ENCODE measurements at places on chromosomes 5 and 9.
A peak's percentile ranks its signal among the peaks of the same experiment; 100 is the strongest.

DNA sequence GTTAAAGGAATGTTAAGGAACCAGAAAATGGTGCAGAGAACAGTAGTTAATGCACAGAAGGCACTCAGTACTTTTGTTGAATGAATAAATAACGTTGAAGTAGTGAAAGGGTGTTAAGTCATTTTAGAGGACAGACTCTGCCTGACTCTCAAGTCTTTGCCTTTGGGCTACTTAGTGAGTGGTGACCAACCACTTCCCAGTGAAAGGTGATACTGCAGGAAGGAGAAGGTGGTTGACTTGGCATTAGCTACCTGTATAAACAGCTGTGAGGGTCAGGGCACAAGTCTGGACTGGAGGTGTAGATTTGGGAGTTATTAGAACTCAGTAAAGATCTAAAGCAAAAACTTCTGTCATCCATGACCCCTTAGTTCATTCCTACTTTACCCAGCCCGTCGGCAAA lies 4.9 kb upstream of the SHB start:
- no peak for DNase-seq

DNA sequence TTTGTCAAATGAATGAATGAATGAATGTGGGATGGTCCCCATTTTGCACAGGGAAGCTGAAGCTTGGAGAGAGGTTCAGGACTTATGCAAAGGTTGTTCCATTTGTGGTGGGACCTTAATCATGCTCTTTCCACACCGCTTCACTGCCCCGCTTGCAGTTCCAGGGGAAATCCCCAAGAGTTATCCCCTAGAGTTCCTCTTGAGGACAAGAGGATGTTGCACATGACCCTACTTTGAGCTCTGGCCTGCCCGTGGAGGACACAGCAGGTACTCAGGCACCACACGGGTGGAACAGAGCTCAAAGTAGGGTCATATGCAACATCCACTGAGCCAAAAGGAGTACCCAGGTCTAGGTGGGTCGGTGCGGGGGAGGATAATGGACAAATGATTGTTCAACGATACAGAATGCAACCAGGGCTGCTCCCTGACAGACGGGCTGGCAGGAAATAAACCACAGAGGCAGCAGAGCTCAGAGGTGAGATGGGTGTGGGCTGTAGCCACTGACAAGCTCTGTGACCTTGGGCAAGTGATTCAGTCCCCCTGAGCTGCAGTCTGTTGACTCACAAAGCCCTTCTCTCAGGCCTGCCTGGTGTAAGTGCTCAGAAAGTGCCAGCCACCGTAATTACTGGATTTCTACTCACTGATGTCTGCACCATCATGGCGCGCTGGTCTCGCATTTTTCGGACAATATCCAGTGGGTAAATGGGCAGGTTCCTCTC lies 60.3 kb upstream of the EPB41L4B start:
- DNase-seq: no peak

DNA sequence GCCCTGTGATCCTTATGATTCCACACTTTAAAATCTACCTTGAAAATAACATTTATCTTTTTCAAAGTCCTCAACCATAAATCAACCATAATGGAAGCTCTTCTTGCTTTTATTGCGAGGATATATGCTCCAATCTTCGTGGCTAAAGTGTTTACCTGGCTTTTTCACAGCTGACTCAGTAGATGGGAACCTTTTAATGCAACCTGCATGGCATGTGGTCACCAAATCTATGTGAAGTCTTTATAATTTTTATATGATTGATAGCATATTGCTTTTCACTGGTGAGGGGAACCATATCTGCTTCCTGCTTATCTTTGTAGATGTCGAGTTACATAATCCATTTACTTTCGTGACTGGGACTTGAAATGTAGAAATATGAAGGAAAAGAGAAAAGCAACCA lies 47.1 kb upstream of the TLX3 start:
- DNase-seq: no peak

DNA sequence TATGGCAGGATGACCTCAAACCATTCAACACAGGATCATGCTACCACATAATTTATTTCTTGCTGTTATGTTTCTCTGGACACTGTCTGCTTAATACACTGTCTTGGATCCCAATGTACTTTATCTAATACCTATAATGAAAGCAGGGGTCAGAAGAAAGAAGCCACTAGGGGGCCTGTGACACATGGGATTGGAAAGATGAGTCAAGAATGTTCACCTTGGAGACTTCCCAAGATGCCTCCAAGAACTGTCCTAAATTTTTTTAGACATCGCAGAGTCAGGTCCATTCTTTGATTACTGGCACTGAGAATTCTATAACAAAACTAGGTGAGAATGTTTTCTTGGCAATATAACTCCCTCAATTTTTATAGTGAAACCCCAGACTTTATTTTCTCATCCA lies 305.8 kb upstream of the SMARCA2 start:
- no peak for DNase-seq

- no peak for DNase-seq
These were observed 121.8 kb downstream of the DROSHA start for GRCh38 chr5:31410089-31410488.

GRCh38 chr9:105425816-105426433 lies 21.9 kb upstream of the FSD1L start:
- DNase-seq: no peak

GRCh38 chr9:70031141-70031545 lies 12.5 kb upstream of the MAMDC2 start:
- DNase-seq: no peak

GRCh38 chr5:55671975-55672374 lies 40.1 kb downstream of the SLC38A9 start:
- DNase-seq: no peak

DNA sequence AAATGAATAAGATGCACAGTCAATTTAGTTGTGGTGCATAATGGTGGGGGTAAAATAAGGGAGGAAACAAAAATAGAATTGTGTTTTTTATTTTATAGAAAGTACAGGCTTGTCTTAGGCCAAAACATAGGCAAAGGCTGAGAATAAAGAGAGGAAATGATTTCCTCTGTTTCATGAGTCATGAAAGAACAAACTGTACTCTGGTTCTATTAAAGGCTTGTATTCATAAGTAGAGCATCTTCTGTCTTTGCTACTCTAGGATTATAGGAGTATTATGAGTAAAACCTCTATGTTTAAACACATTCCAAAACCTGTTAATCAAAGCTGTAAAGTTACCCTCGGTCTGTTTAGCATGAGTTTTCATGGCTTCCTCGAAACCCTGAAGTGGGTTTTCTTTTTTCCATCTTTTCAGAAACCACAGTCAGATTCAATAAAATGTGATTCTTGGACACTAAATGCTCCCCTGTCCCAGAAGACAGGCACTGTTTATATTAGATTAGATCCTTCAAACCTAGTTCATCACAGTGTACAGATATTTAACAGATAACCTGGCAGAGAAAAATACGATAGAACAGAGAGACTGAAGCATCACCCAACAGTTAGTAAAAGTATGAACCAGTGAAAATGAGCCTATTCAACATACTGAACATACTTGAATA lies 473.9 kb upstream of the CYLC2 start:
- DNase-seq: no peak

- DNase-seq: peak; percentile 45
These were observed 13.8 kb downstream of the PROP1 start for GRCh38 chr5:177982072-177982727.

DNA sequence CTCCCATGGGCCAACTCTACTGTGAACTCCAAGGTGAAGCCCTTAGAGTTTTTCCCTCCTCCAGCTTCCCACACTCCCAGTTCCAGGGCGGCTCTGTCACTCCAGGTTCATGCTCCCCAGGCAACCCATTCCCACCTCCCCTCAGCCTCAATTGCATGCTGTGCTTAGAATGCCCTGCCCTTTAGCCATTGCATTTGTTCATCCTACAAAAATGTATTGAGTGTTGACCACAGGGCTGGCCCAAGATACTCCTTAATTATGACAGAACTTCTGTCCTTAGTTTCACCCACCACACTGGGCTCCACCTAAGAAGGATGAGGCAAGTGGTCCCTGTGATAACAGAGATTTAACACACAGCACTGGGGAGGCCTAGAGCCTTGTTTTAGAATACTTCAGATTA lies 236.1 kb downstream of the ADAMTSL1 start:
- DNase-seq: no peak

GRCh38 chr9:13163946-13164345 lies 115.5 kb downstream of the MPDZ start:
- DNase-seq: no peak

DNA sequence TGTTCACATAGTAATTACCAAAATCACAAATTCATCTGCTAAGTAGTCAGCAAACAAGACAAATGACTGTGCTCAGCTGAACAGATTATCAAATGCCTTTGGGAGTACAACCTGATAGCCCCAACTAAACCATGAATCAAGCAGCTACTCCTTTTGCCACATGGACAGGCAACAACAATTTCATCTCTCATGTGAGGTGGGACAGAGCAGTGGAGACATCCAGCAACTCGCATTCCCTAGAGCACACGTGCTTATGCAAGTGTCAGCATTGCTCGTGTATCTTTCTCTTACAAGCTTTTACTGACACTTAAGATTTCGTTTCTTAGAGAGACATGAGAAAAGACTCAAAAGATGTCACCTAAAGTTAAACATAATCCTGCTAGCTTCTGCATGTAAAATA lies 42.7 kb upstream of the PPP2R2B start:
- DNase-seq: no peak

DNA sequence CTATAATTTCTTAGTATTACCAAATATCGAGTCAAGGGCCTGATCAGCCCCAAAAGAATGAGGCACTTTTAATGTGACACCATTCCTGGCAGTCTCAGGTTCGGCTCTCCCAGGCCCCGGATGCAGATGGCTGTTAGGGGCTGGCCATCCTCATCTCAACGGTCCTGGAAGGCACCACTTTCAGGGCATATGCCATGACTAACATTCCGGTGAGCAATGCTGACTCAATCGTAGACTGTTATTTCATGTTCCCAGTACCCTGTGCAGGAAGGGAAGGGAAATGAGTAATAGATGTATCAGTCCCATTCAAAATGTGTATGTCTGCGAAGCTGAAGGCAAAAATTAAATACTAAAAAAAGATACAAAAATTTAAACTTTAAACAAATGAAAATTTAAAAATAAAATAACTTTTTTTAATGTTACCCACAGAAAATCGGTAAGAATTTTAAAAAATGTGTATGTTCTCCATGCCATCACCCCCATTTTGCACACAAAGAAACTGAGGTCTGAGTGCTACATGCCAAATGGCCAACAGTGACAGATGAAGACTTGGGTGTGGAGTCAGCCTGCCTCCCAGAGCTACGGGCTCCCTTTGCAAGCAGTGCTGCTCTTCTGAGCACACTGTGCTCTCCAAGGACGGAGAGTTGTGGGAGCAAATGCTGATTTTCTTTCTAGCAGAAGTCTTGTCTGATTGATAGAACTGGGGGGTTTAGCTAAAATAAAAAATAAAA lies 79.0 kb downstream of the GLDC start:
- no peak for DNase-seq
